Panc1 (cell line): ENCODE measurements at places on chromosomes 2 and 18.

GRCh38 chr2:207807516-207807915 lies 37.8 kb upstream of the FZD5 start:
- H3K27ac ChIP-seq = no peak overlapping the region
- H3K27me3 ChIP-seq = no peaks in the 10 kb centered on the region
- H3K36me3 ChIP-seq = no peaks in the 10 kb centered on the region
- peaks cover 5% of the 10 kb centered on the region for H3K4me1 ChIP-seq
- H3K4me3 ChIP-seq = no peak overlapping the region

- no peaks in the 10 kb centered on the region for H3K4me1 ChIP-seq
- no peak overlapping the region for H3K27ac ChIP-seq
- no peak overlapping the region for H3K4me3 ChIP-seq
- no peaks in the 10 kb centered on the region; the same call in 1 of the 2 replicates for H3K36me3 ChIP-seq
- peaks cover 8% of the 10 kb centered on the region for H3K27me3 ChIP-seq
- DNase-seq = no peak
Measured at GRCh38 chr18:22572341-22572740, 154.6 kb upstream of the CTAGE1 start.

- H3K4me3 ChIP-seq = no peak overlapping the region
- no peak overlapping the region for H3K27ac ChIP-seq
- no peaks in the 10 kb centered on the region for H3K27me3 ChIP-seq
- no peak for DNase-seq
- H3K36me3 ChIP-seq = no peaks in the 10 kb centered on the region
- no peaks in the 10 kb centered on the region; the same call in 1 of the 2 replicates for H3K4me1 ChIP-seq
Measured at GRCh38 chr2:234670052-234670451, 173.2 kb upstream of the ARL4C start.

- H3K36me3 ChIP-seq = peaks cover 13% of the 10 kb centered on the region; the same call in 1 of the 2 replicates
- H3K4me3 ChIP-seq = no peak overlapping the region
- peak overlapping the region; percentile 59 for H3K27ac ChIP-seq
- peaks cover 4% of the 10 kb centered on the region; the same call in 1 of the 2 replicates for H3K4me1 ChIP-seq
Measured at GRCh38 chr2:189109921-189110397, 69.6 kb downstream of the COL5A2 start.

DNA sequence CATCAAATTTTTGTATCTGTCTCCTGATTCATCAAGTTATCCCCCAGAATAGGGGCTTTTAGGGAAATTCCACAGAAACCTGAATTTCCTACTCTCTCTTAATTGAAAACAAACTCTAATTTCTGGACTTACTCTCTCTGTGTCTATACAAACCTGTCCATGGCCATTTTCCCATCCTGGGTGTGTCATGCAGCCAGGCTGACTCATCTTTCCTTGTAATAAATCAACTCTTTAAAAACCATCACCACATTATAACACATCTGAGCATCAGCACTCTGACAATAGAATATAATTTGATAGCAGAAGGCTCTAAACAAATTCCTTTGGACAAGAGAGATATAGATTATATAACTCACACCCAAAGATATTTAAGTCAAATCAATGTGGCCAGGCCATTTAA lies 610.2 kb downstream of the DCC start:
- no peaks in the 10 kb centered on the region for H3K27me3 ChIP-seq
- no peak overlapping the region for H3K27ac ChIP-seq
- H3K4me3 ChIP-seq = no peak overlapping the region
- DNase-seq = no peak
- no peaks in the 10 kb centered on the region for H3K4me1 ChIP-seq

- H3K36me3 ChIP-seq = no peaks in the 10 kb centered on the region
- no peak for DNase-seq
- no peaks in the 10 kb centered on the region for H3K27me3 ChIP-seq
Measured at GRCh38 chr2:133900909-133901308, 332.6 kb upstream of the NCKAP5 start.

DNA sequence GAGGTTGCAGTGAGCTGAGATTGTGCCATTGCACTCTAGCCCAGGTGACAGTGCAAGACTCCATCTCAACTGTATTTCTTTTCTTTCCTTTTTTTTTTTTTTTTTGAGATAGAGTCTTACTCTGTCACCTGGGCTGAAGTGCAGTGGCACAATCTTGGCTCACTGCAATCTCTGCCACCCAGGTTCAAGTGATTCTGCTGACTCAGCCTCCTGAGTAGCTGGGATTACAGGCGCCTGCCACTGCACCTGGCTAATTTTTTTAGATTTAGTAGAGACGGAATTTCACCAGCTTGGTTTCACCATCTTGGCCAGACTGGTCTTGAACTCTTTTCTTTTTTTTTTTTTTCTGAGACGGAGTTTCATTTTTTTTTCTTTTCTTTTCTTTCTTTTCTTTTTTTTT lies 41.3 kb upstream of the SATB2 start:
- H3K27ac ChIP-seq = no peak overlapping the region
- DNase-seq = no peak
- peaks cover 6% of the 10 kb centered on the region; the same call in 1 of the 2 replicates for H3K27me3 ChIP-seq
- no peaks in the 10 kb centered on the region for H3K4me1 ChIP-seq
- H3K4me3 ChIP-seq = no peak overlapping the region
- no peaks in the 10 kb centered on the region for H3K36me3 ChIP-seq
